ENCODE measurements at places on chromosomes 2 and 18.

DNA sequence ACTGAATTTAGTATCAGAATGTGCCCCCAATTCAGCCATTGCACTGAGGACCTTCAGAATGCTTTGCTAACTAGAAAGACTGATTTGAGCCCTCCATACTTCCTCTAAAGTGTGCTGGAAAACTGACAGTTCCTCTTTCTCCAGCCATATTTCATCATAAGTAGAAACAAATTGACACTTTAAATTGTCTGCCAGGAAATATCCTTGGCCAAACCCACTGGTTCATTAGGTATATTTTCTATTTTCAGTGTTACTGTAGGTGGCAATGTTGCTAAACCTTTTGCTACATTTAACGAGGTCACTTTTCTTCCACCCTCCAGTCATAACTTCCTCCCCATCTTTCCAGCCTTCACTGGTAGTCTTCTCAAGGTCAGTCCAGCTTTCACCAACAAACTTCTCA lies 21.5 kb downstream of the SP5 start:
- no peak for DNase-seq

DNA sequence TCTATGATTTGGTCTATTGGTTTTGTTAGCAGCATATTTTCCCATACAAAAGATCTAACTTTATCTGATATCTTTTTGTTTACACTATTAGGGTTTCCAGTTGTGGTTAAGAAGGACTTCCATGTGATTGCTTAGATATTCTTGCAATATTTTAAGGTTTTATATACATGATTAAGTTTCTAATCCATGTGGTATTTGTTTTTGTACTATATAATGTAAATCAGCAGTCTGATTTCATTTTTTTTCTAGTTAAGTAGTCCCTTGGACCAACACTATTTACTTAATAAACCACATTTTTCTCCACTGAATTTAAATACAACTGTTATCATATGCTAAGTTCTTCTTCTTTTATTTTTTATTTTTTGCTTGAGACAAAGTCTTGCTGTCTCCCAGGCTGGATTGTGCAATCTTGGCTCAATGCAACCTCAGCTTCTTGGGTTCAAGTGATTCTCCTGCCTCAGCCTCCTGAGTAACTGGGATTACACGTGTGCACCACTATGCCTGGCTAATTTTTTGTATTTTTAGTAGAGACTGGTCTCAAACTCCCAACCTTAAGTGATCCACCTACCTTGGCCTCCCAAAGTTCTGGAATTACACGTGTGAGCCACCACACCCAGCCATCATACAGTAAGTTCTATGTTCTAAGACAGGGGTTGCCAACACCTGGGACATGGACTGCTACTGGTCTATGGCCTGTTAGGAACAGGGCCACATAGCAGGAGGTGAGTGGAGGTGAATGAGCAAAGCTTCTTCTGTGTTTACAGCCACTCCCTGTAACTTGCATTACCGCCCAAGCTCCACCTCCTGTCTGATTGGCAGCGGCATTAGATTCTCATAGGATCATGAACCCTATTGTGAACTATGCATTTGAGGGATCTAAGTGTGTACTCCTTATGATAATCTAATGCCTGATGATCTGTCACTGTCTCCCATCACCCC lies 58.5 kb upstream of the RAB27B start:
- no peak for DNase-seq

DNA sequence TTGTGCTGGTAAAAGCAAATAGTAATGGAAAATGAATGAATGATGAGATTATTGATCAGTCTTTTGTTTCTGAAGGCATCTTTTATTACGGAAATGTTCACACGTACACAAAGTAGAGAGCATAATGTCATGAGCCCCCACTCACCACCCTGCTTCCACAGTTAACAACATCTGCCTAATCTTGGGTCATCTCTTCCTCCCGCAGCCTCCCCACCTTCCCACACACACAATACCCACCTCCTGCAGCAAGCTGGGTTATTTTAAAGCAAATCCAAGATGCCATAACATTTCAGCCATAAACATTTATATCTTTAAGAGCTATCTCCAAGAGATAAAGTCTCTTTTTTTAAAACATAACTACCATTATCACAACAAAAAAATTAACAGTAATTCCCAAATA lies 36.3 kb downstream of the CYP27C1 start:
- no peak for DNase-seq

DNA sequence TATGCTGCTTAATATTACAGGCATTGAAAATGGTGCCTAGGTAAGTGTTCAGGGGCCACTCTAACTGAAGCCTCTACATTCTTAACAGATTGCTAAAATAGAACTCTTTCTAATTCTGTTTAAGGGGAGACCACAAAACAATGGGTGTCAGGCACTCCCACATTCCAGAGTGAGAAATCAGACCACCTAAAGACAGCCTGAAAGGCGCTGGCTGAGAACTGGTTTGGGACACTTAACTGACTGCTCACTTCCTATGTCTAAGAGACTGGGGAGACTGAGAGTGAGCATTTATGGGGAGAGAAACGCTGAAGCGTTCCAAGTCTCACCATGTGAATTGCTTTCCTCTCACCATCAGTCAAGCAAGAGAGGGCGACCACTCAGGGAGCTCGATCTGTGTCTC lies 108.8 kb upstream of the ITGB6 start:
- DNase-seq, result no peak

DNA sequence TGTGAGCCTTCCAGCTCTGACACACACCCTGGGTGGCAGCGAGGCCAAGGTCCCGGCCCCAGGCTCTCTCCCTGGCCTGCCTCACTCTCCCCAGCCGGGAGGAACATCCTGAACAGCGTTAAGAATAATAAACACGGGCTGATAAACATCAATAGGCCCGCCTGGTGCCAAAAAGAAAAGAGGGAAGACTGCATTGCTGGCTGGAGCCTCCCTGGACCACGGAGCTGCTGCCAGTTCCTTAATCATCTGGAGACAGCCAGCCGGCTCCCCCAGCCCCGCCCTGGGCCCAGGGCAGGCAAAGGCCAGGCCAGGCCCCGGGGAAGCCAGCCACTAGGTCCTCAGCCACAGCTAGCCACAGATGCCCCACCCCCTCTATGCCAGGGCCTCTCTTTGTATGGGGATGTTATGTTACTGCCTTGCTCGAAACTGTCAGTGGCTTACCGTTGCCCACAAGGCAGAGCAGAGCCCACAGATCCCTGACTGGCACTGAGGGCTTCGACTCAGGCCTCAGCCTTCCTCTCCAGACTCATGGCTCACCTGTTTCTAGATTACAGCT lies 293.7 kb downstream of the DYSF start:
- no peak for DNase-seq

DNA sequence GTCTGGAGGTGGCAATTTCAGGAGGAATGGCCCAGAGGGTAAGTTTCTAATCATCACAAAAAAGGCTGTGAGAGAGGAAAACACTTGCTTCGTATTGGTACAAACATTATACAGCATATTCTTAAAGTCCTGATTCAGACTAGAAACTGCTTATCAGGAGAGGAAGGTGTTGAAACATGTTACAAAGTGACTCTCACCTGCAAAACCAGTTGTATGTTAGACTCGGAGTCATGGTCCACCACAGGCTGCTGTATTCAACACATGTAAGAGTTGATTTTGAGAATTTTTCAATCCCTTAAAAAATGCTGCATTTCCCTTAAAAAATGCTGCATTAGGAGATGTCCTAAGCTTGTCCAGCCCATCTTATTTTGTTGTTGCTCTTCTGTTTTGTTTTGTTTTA lies 61.5 kb downstream of the MBP start:
- no peak for DNase-seq

- DNase-seq, result no peak
Measured at GRCh38 chr2:220107380-220107791, 480.0 kb downstream of the SLC4A3 start.

GRCh38 chr2:98910349-98911125 lies 25.5 kb downstream of the CRACDL start:
- no peak for DNase-seq

DNA sequence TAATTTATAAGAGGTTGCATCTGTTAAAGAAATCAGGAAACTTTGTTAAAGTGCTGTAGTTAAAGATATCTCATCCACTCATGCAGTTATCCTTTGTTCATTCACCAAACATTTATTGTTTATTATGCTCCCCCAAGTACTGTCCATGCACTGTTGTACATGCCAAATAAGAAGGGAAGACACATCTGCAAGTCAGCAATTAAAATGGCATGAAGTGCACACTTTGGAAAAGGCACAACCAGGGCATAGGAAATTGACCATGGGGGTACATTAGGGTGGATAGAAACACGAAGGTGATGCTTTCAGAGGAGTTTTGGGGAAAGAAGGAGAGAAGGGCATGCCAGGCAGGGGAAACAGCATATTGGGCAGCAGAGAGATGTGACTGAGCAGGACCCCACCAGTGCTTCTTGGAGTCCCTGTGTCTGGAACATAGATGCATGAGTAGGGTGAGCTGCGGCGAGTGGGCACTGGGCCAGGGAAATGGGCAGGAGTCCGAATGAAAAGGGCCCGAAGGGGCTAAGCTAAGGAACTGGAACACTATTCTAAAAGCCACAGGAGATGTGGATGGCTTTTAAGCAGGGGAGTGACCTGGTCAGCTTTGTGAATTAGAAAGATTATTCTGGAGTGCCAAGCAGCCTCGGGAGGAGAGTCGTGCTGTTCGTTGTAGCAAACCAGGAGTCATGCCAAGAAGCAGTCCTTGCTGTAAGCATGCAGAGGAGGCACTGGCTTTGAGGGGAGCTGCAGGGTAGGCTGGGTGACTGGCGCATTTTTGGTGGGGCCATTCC lies 316.3 kb downstream of the AGPS start:
- no peak for DNase-seq

DNA sequence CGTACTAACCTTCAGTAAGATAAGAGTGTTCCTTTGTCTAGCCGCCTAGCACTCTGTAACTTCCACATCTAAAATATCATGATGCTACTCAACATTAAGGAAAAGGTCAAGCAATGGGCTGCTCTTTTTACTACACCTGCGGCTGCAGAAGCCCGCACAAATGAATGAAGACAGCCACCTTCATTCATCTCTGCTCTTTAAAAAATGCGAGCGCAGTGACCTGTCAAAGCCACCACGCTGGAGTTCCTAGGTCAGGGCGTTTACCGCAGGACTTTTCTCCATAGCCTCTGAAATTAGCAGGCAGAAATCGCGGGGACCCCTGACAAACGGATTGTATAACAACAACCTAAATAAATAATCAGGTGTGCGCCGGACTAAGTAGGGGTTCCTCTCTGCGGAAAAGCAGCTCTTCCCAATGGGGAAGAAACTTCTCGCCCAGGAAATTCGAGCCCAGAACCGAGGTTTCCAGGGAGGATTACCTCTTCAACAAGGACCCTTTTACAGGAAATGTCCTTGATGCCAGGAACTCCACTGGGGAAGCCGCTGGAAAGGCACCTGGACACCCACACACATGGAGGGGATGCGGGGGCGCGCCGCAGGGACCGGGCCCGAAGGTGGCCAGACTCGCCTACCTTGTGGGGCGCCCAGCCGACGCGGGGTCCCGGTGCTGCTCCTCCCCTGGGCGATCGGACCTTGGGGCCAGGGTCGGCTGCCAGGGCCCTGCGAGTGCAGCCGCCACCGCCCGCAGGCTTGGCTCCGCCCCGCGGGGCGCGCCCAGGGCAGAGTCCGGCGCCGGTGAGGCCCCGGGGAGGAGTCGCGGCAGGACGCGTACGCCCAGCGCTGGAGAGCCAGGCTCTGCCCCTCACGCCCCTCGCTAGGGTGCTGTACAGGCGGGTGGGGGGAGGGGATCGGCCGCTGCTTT lies at the start of gene CCDC68:
CCDC68 (minus strand) TSS at position 758 of the 922 bp plus-strand sequence. CDS start 16,670 bp downstream, outside the sequence.
- DNase-seq, result peak; percentile 56

DNA sequence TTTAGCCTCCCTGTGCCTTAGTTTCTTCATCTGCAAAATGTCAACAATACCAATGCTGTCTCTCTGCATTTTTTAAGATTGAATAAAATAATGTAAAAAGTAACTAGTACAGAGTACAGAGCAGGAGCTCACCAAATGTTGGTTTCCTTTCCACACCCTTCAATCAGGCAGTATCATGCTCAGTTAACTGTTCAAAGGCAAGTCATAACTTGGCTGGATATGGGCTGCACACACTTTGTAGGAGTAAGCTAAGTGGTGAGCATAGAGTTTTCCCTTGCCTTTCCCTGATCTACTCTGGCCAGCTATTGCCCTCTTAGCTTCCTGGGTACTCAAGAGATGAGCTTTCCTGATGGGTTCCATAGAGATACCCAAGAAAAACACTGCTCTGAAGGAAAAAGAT lies 77.9 kb downstream of the CYBRD1 start:
- DNase-seq, result no peak

DNA sequence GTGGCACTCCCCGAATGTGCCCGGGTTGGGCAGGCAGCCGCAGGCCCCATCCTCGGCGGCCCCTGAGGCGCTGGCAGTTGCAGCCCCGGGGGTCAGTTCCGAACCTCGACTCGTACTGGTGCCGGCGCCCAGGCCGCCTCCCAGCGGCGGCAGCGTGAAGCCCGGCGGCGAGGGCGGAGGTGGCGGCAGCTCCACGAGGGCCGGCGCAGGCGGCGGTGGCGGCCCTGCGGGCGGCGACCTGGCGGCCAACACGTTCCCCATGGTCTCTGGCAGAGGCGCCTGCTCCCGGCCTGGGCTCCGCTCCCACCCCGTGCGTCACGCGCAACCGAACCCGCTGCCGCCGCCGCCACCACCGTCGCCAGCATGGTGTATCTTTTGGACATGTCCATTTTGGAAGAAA lies 196.3 kb downstream of the CCDC74A start:
- DNase-seq, result no peak

DNA sequence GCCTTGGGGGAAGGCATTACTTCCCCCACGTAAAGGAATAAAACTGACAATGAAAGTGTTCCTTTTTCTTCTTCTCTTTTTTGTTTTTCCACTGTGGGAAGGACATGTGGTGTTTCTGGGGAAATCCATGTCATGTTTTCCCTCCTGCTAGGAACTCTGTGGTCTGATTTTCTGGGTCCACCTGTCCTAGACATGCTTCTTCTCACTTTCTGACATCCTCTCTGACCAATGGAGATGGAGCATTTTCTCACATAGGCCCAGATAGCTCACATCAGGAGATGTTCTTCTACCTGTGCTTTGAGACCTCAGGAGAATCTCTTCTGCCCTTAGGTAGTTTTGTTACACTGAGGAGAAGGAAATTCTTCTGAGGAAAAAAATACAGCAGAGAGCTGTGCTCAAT lies 252.0 kb upstream of the SIX3 start:
- DNase-seq, result no peak

DNA sequence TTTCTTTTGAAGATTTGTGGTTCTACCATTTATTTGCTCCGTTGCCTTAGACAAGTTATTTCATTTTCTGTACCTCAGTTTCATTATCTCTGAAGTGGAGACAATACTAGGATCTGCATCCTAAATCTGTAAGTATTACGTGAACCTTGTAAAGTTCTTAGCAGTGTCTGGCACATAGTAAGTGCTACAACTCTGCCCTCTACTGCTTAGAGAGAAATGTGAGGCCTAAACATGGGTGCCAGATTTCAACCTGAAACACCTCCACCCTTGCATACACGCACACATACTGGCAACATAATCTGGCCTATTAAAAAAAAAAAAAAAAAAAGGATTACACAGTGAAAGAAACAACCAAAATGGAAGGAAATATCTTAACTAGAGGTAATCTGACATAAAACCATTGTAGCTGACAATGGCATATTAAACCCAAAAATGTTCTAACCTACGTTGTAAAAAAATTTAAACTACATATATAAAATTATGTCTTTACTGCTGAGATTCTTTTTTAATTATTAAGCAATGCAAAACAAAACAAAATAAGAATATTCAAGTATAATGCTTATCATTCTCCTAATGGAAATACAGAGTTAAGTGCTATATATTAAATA lies 132.6 kb downstream of the MAP2 start:
- DNase-seq, result no peak

GRCh38 chr2:191806396-191806795 lies 40.5 kb downstream of the CAVIN2 start:
- DNase-seq, result no peak

GRCh38 chr2:65402780-65403528 lies 29.4 kb downstream of the SPRED2 start:
- no peak for DNase-seq
